ENCODE measurements at places on chromosomes 3 and 15.

DNA sequence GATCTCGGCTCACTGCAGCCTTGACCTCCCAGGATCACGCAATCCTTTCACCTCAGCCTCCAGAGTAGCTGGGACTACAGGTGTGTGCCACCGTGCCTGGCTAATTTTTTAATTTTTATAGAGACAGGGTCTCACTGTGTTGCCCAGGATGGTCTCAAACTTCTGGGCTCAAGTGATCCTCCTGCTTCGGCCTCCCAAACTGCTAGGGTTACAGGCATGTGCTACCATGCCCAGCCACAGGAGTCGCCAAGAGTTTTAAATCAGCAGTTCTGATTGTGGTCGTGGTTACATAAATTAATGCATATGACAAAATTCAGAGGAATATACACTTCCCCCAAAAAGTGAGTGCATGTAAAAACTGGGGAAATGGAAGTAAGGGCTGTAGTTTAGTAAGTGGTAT, 32.9 kb downstream of the MEGF11 start:
- DNase-seq: no peak

DNA sequence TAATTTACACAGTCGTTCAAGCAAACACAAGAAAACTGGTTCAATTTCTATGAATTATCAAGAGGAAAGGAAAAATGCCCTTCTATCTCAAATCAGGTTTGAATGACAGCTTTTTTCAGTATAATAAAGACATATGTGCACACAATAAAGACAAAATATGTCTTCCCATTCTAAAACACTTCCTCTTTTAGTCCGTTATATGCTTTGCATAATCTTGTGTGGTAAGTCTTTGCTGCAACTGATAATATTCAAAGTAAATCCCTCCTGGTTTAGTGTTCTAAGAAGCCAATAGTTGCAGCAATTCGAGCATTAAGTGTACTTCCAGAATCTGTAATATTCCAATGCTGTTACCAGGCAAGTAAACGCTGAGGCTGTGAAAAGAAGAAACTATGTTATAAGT, 43.7 kb upstream of the MAPKBP1 start:
- no peak for DNase-seq

DNA sequence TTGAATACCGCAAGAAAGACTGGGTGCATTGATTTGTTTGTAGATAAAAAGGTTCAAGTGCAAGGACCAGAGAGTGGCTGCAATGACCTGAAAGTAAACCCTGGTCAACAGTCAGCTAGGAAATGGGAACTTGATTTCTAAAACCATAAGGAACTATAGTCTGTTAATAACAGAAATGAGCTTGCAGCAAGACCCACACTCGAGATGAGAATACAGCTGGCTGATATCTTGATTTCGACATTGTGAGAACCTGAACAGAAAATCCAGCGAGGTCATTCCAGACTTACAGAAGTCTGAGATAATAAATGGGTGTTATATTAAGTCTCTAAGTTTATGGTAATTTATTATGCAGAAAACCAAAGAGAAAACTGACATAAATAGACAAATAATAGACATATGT, 177.3 kb downstream of the NFKBIZ start:
- DNase-seq: no peak

DNA sequence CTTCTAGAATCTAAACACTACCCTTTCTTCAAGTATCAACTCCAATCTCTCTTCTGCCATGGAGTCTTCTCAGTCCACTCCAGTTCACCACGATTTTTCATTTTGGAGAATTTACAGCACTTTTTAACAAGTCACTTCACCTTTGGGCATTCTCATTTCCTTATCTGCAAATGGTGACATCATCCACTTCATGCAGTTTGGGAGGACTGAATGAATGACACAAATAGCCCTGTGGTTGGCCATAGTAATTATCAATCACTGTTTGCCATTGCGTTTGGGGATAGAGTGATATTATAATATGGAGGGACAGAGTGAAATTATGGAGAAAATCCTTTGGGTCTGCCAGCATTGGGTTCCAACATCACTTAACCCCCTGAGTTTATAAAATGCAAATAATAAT, 38.0 kb upstream of the TM4SF1 start:
- DNase-seq: no peak

GRCh38 chr3:72261566-72262564, 476.9 kb upstream of the PROK2 start:
- DNase-seq: no peak

- no peak for DNase-seq
Measured at GRCh38 chr15:36774765-36775164, 195.3 kb downstream of the CDIN1 start.

GRCh38 chr3:123067689-123068600, 1.1 kb downstream of the PDIA5 start:
- no peak for DNase-seq

- no peak for DNase-seq
Measured at GRCh38 chr15:69719527-69720240, 267.1 kb downstream of the RPLP1 start.

GRCh38 chr15:79689030-79689429, 207.8 kb downstream of the MTHFS start:
- DNase-seq: no peak

DNA sequence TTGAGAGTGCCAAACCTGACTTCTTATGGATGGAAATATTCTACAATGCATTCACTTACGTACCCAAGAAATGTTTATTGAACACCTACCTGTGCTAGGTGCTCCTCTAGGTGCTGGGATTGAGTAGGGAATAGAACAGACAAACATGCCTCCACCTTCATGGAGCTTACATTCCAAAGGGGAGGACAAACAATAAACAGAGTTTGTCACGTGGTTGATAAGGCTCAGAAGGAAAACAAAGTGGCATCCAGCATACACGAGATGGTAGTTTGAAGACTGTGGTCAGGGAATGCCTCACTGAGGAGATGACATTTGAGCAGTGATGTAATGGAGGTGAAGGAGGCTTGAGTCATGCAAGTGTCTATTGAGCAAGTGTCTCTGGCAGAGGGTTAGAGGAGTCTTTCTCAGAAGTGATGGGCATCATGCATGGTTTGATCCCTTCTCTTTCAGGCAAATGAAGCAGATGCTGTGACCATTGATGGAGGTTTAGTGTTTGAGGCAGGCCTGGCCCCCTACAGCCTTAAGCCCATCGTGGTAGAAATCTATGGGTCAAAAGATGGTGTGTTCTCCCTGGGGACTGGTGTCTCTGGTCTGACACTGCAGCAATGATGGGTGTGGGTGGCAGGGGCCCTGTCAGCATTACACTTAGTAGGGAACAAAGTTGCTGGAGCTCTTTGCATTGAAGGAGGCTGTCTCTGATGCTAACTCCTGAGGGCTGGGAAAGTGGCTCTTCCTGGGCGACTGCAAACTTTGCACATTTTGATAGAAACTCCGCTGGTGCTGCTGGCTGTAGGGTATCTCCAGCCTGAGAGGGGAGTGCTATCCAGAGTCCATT, 29.7 kb upstream of the TOPBP1 start:
- DNase-seq: no peak

DNA sequence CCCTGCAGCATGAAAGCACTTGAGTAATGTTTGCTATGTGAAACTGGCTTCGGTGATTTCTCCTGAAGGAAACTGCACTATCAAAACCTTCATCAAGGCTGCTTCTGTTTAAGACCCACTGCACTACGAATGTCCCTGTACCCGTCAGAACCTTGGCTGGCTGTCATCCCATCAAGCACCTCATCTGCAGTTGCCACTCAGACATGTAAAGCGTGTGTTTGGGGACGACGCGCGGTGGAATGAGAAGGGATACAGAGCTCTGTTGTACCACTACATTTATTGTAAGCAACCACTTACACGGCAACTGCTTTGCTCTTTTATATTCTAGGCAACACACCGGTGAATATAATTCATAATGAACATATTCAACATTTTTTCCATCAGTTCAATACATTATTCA, 147.6 kb downstream of the TIGIT start:
- DNase-seq: no peak

- no peak for DNase-seq
Measured at GRCh38 chr3:13287833-13288232, 132.3 kb downstream of the NUP210 start.

DNA sequence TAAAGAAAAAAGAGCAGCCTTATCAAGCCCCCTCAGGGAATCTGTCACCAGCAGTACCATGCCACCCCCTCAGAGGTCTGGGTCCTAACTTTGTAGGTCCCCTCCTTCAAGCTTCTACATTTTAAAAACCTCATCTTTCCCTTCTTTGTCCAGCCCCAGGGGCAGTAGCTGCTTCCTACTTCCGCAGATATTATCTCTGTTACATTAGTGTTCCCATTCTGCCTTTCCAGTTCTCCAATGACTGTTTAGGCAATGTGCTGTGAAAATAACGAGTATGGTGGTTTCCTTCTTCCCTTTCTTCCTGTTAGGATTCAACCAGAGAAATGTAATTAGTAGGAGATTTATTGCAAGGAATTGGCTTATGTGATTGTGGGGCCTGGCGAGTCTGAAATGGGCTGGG, 126.1 kb upstream of the TNIK start:
- DNase-seq: no peak

DNA sequence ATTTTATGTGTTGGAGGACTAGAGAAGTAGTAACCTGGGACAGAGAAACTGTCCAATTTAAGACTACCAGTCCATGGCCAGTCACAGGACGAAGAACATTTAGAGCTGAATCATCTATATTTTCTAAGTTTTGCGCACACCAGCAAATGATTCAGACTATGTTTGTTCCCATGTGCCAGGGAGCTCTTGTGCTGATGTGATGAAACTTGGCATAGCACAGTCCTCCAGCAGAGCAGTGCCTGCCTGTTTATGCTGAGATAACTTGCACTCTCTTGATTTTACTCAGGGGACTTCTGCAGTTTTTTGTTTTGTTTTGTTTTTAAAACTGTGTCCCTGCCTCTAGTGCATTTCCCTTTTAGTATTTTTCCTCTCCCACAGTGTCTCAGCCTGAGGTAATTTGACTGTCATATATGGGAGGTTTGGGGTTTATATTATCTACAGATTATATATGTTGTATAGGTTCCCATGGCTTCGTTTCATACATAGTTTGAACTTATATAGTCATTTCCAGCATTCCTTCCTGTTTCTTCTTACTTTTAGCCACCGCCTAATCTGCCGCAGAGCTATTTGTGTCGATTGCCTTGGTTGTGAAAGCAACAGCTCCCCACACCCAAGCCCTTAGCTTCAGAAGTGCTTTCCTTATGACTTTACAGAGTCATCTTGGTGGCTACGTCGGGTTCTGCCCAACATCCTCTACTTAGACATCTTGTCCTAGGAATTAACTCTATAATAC, 45.5 kb downstream of the PPM1L start:
- DNase-seq: no peak

DNA sequence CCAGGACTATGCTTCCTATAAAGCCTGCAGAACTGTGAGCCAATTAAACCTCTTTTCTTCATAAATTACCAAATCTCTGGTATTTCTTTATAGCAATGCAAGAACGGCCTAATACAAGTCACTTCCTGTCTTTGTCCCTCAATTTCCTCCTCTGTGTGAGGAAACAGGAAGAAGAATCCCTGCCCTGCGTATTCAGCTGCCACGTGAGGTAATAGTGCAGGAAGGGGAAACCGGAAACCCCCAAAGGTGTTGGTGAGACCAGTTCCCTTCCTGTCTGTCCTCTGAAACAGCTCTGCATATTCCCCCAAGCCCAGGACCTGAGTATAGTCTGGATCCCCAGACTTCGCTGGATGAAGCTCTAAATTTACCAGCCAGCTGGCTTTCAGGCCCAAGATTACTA, 18.1 kb upstream of the PTPN23 start:
- DNase-seq: no peak

GRCh38 chr3:13051066-13051465, 22.2 kb downstream of the IQSEC1 start:
- DNase-seq: no peak

GRCh38 chr3:17891139-17891856, 148.9 kb upstream of the TBC1D5 start:
- no peak for DNase-seq

DNA sequence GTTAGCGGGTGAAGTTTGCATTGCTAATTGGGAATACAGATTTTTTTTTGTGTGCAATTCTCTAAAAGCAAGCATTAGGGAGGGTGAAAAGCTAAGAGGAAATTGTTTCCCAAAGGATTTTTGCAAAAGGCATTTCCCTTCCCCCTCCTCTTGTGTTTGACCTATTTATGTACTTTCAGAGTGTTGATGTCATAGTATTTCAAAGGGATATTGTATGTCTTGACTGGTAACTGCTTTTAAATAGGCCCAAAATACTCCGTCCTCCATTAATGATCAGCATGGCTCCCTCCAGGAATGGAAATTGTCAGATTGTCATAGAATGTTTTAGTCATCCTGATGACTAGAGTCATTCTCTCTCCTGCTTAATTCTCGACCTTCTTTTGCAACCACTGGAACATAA, 32.4 kb downstream of the TRIM71 start:
- DNase-seq: no peak

- DNase-seq: no peak
Measured at GRCh38 chr15:88256279-88257230, at the start of gene NTRK3. TSS of gene NTRK3 (minus strand) at chr15:88256739. CDS start at chr15:88256153, 586 bp downstream.

DNA sequence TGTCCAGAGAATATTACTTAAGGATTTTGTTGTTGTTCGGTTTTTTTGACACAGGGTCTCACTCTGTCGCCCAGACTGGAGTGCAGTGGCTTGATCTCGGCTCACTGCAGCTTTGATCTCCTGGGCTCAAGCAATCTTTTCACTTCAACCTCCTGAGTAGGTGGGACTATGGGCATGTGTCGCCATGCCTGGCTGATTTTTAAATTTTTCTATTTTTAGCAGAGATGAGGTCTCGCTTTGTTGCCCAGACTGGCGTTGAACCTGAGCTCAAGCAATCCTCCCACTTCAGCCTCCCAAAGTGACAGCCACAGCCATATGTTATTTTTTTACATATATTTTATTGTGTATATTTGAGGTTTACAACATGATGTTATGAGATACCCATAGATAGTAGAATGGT, 86.8 kb upstream of the UMPS start:
- no peak for DNase-seq

DNA sequence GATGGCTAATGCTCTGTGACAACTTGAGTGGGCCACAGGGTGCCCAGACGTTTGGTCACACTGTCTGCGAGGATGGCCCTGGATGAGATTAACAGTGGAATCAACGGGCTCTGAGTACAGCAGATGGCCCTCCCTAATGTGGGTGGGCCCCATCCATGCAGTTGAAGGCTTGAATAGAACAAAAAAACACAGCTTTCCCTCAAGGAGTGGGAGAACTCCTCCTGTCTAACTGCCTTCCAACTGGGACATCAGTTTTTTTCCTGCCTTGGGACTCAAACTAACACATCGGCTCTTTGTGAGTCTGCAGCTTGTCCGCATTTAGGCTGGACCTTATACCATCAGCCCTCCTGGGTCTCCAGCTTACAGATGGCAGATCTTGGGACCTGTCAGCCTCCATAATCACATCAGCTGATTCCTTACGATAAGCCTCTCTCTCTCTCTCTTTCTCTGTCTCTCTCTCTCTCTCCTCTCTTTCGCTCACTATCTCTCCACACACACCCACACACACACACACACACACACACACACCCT, 20.8 kb downstream of the FAM174B start:
- no peak for DNase-seq
